ENCODE measurements at places on chromosomes 1 and 21.

GRCh38 chr1:206446688-206447421, 23.4 kb upstream of the IKBKE start:
- DNase-seq: no peak

- no peak for DNase-seq
Measured at GRCh38 chr1:97844552-97845089, 76.2 kb downstream of the DPYD start.

- no peak for DNase-seq
Measured at GRCh38 chr21:42215942-42216725, 2.8 kb upstream of the ABCG1 start.

- DNase-seq: no peak
Measured at GRCh38 chr1:5576673-5577065, 415.6 kb downstream of the NPHP4 start.

DNA sequence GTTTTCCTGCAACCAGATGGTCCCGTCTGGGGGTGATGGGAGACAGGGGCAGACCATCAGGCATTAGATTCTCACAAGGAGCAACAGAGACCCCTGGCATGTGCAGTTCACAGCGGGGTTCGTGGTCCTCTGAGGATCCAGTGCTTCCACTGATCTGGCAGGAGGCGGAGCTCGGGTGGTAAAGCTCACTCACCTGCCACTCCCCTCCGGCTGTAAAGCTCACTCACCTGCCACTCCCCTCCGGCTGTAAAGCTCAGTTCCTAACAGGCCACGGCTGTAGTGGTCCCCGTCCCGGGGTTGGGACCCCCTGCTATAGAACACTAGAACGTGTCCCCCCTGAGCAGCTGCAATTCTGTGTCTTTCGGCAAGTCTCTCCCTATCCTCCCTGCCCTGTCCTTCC, 4.6 kb downstream of the KRTAP10-12 start:
- DNase-seq: no peak

All from activated T-cell treated with anti-CD3 and anti-CD28 coated beads for 48 hours (primary cell).